ENCODE measurements at places on chromosomes 3 and 15.

- DNase-seq: no peak
Observed at GRCh38 chr3:59566481-59566975, 516.7 kb upstream of the CFAP20DC start.

- no peak for DNase-seq
Observed at GRCh38 chr3:157763644-157764043, 260.4 kb upstream of the VEPH1 start.

DNA sequence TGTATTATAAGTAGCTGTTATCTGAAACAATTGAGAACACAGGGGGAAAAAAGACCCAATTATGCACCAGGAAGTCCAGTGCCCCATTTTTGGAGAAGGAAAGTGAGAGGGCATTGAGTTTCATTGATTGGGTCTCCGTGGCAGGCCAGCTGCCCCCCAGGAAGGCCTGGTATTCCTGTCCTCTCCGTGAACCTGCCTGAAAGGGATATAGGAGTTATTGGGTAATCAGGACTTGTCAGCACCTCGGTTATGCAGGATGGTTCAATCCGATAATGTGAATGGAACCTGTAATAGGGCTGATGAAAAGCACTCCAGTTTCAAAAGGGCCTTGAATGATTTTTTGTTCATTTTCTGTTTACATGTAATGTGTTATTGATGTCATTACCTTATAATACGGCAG, 122.0 kb upstream of the RARB start:
- no peak for DNase-seq

- DNase-seq: no peak
Observed at GRCh38 chr15:63088533-63089245, 33.0 kb upstream of the LACTB start.

GRCh38 chr3:39142067-39142466, 11.3 kb downstream of the CSRNP1 start:
- no peak for DNase-seq

DNA sequence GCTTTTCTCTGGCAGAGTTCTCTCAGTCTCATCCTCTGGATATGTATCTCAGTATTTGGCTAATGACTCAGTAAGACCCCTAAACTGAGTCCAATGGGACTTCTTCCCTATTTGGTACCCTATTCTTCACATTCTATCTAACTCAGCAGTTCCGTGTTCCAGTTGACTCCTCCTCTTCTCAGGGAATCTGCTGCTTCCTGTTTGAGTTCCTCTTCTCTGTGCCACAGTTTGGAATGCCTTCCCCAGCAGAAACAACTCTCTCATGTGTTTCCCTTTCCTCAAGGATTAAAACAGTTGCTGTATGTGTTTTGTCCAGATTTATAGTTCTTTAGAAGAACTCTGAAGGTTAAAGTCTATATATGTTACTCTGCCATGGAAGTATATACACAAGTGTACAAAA, 344.0 kb upstream of the RARB start:
- DNase-seq: peak; percentile 28

GRCh38 chr3:119747357-119747756, 34.5 kb upstream of the NR1I2 start:
- no peak for DNase-seq

DNA sequence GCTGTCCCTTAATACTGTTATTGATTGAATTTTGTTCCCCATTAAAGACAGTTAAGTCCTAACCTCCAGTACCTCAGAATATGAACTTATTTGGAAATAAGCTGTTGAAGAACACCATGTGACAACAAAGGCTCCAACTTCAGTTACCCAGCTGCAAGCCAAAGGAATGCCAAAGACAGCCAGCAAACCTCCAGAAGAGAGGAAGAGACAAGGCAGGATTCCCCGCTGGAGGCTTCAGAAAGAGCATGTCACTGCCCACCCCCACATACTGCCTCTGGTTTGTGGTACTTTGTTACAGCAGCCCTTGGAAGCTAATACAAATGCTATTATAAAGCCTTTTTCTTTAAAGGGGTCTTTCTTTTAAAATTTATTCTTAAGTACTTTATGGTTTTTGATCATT, 18.4 kb upstream of the NEK10 start:
- peak; percentile 62 for DNase-seq

GRCh38 chr3:4460334-4460733, 6.7 kb downstream of the SUMF1 start:
- no peak for DNase-seq

DNA sequence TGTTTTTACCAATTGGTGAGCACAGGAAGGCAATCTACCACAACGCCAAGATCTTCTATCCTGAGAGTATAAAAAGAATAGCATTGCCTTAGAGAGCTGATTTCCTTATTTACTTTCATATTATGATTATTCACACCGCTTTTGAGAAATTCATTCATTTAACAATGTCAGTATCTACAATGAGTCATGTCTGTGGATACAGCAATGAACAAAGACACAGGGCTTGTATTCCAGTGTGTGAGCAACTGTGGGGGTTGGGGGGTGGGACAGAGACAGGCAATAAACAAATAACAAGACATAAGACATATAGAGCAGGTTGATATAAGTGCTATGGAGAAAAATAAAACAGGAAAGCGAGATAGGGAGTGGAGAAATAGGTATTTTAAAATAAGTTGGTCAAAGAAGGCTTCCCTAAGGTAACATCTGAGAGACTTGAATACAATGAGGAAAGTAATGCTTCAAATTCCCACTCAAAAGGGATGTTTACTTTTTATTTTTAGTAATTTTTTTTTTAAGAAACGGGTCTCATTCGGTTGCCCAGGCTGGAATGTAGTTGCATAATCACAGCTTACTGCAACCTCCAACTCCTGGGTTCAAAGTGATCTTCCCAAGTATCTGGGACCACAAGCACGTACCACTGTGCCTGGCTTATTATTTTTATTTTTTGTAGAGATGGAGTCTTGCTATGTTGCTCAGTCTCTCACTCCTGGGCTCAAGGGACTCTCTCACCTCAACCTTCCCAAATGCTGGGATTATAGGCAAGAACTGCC, 45.7 kb downstream of the PGBD4 start:
- DNase-seq: no peak

- DNase-seq: no peak
Observed at GRCh38 chr15:85124173-85124572, 142.5 kb downstream of the PDE8A start.

DNA sequence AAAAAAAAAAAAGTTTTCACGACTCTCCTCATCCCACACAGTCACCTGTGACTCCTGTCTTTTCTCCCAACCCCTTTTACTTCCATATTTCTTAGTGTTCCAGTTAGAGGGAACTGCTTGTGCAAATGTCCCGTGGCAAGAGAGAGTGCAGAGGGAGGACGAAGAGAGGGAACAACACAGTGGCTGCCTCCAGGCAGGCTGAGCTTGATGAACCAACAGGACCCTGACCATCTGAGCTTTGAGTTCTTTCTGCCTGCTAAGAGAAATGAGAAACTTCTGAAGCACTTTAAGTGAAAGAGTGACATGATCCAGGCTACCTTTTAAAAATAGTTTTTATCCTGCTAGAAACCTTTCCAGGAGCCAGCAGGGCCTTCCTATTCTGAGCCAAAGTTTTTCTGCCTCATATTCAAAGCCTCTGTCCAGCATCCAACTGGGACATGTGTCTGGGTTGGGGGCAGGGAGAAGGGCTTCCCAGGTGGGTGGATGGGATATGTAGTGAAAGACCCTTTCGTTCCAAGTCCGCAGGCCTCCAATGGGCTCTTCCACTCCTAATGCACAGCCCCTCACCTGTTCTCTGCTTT, 239.9 kb downstream of the OPA1 start:
- no peak for DNase-seq

DNA sequence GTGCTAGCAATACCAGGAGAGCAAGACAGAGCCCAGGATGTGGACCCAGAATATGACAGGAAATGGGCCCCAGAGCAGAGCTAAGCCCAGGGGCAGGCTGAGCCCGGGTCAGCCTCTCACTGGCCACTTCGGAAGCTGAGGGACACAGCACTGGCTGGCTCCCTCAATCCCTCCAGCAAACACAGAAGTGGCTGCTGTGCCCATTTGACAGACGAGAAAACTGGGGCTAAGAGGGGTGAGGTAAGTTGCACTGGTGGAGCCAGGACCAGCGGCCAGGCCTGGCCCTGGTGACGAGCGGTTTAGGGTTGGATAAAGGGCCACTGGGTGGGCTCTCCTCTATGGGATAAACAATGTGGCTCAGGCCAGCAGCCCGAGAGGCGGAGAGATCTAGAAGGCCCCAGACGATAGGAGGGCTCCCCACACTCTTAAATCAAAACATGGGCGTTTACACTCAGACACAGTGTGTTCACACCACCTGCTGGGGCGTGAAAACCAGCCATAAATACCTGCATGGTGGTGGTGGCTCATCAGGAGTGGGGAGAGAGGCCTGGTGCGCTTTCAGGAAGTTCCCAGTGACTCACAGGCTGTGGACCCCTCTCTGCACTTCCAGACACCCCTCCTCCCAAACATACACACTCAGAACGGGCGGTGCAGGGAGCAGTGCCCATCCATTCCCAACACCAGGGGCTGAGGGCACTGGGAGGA, 12.0 kb upstream of the LINGO1 start:
- no peak for DNase-seq

GRCh38 chr3:3714572-3714971, 84.7 kb upstream of the LRRN1 start:
- DNase-seq: no peak

DNA sequence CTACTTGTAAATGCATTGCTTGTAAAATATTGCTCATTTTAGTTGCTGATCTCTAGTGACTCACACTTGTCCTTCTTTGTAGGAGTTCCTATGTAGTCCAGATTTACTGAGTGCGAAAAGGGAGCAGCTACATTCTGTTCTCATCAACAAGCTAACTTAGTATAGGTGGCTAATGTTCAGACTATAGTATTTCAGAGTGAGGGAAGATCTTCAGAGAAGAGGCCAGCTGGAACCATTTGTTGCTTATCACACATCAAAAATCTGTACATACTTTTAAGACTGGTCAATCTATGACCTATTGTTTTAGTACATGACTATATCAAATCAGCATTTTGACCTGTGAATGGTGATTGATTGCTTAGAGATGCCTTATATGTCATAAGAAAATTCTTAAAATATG, 71.3 kb upstream of the THSD4 start:
- DNase-seq: peak; percentile 42

GRCh38 chr15:33419701-33420100, 108.9 kb downstream of the RYR3 start:
- no peak for DNase-seq

DNA sequence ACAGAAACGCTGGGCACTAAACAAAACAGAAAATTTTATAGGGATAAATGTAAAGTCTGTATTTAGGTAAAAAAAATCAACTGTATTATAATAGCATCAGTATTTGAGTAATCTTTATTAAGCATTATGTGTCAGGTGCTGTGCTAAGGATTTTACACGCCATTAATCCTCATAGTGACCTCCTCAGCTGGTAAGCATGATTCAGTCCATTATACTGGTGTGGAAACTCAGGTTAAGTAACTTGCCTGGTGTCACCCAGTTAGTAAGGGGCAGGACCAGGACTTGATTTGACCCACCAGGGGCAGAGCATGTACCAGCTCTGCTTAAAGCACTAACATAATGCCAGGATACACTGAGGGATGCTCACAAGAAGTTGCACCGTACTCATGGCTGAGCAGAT, 4.8 kb downstream of the MYO5C start:
- DNase-seq: no peak

DNA sequence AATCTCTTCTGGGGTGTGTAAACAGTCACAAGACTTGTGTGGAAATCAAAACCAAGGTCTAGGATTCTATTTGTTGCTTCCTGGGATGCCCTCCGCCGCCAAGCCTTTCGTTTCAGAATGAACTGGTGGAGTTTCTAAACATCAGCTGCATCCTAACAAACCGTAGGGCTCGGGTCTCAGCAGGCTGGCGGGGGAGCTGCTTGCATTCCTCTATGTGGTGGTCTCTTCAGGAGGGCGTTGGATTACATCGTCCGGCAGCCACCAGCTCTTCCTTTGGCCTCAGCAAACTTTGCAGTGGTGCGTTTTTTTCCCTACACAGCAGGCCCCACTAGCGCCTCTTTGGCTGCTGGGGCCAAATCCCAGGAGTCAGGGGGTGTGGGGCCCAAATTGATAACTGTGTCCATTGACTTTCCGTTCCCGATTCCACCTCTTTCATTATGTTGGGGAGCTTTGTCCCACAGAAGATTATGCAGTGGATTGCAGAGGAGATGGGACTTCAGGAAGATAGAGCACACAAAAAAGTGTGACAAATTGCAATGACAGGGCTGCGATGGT, 390.0 kb upstream of the NR2F2 start:
- DNase-seq: no peak

DNA sequence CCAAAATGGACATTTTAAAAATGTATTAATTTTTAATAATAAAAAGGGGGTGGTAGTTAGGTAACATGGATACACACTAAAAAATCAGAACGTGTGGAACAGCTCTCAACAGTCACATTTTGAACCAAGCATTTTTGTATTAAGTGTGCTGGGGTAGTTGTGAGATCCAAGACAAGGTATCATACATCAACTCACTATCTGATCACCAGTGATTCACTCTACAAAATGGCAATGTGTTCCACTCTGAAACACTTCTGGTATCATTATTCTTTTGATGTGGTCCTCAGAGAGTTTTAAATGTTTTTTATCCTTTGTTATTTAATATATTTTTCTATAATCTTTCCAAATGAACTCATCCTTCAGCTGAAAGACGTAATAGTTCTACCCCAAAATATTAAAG, 5.4 kb downstream of the HACL1 start:
- DNase-seq: no peak

- no peak for DNase-seq
Observed at GRCh38 chr3:148735597-148735996, 37.9 kb downstream of the AGTR1 start.

GRCh38 chr3:86782286-86782685, 208.7 kb downstream of the VGLL3 start:
- DNase-seq: peak; percentile 89

- peak; percentile 97 for DNase-seq
Observed at GRCh38 chr3:37935756-37936666, 54.6 kb upstream of the VILL start.

DNA sequence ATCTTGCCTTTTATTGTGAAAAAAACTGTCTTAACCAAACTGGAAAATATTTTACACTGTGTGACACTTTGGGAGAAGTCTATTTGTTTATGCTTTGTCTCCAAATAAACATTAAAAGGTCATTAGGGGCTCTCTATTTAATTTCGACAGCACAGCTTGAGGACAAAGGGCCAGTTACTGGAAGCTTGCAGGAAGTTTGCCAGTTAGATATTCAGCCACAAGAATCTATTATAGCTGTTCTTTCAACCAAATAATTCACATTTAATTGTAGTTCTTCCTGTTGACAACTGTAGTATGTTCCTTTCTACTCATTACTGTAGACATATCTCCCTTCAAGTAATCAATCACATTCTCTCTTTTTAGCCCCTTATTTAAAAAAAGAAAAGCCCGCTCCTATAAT, 6.1 kb downstream of the CP start:
- no peak for DNase-seq

Measured in fibroblast of skin of scalp (primary cell).